ENCODE measurements at places on chromosomes 6 and 20. TPM values are rescaled to one million over a fixed set of nuclear protein-coding genes. Genes with fewer than 3 reads are reported as not detected.

ISM1 gene
- not detected for total RNA-seq

SLC26A8 gene
- not detected for total RNA-seq

HRH3 gene
- not detected for total RNA-seq

GTSF1L gene
- total RNA-seq = not detected

ADGRF5 gene
- not detected for total RNA-seq

All from myometrial cell (primary cell).